Prostate gland (tissue), 2 donors: ENCODE measurements at places on chromosomes 1 and 21. TPM values are rescaled to one million over a fixed set of nuclear protein-coding genes. Genes with fewer than 3 reads are reported as not detected.

GRCh38 chr21:34779860-34780259 lies 111.1 kb downstream of the CLIC6 start:
- H3K36me3 ChIP-seq = no peaks in the 10 kb centered on the region
- no peaks in the 10 kb centered on the region for H3K4me1 ChIP-seq
- DNase-seq = no peak
- H3K27ac ChIP-seq = no peak overlapping the region
- H3K27me3 ChIP-seq = peaks cover 3% of the 10 kb centered on the region
- no peak overlapping the region for H3K4me3 ChIP-seq

DNA sequence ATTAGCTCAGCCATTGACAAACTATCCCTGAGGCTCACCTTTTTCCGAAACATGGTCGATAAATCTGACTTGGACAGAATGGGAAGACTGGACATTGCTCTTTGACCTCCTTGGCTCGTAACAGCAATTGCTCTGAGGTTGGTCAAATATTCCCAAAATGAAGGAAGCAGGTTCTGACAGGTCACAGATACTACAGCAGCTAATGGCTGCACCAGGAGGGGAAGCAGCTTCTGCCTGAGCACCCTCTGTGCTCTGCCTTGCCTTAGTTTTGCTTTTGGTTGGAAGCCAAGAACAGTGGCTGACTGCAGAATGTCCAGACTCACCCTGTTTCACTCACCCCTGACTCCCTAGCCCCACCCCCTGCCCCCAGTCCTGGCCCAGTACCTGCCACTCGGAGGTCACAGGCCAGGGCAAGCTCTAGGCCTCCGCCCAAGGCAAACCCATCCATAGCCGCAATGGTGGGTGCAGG lies 15.4 kb downstream of the ECHDC2 start:
- DNase-seq = no peak
- no peaks in the 10 kb centered on the region for H3K27me3 ChIP-seq
- no peaks in the 10 kb centered on the region for H3K36me3 ChIP-seq
- H3K27ac ChIP-seq = no peak overlapping the region
- no peak overlapping the region for H3K4me3 ChIP-seq
- H3K4me1 ChIP-seq = no peaks in the 10 kb centered on the region

HUNK gene
- total RNA-seq = 3.7 TPM

GRCh38 chr1:114620419-114620818 lies 39.0 kb upstream of the BCAS2 start:
- H3K27ac ChIP-seq = no peak overlapping the region
- no peak overlapping the region for H3K4me3 ChIP-seq
- no peaks in the 10 kb centered on the region for H3K36me3 ChIP-seq
- H3K27me3 ChIP-seq = no peaks in the 10 kb centered on the region
- no peak for DNase-seq

NBPF20 gene
- 1.4 TPM for total RNA-seq

- H3K4me3 ChIP-seq = no peak overlapping the region
- no peak overlapping the region for H3K27ac ChIP-seq
- no peaks in the 10 kb centered on the region for H3K4me1 ChIP-seq
Observed at GRCh38 chr21:19507682-19508260, 1104.2 kb upstream of the TMPRSS15 start.

GRCh38 chr1:147630022-147630421 lies 40.3 kb downstream of the ACP6 start:
- no peaks in the 10 kb centered on the region for H3K36me3 ChIP-seq
- DNase-seq = no peak
- no peaks in the 10 kb centered on the region for H3K4me1 ChIP-seq
- no peak overlapping the region for H3K4me3 ChIP-seq

ATP8B2 gene
- total RNA-seq = 88.9 TPM

GSTM5 gene
- 4.2 TPM for total RNA-seq

DNA sequence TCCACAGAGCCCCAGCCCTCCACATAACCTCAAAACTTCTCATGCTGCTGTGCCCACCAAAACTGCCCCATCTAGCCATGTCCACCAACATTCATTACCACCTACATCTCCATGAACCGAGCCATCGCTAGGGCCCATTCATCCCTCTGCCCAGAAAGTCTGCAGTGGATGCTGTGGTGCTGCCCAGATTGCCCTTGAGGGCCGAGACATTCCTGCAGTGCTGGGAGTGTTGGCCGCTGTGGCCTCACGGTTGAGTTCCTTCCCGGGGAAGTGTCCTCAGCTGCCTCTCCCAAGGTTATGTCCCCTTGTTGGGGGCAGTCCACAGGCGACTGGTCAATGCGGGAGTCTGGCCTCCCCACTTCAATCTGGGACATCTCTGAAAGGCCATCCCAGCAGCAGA lies 30.3 kb upstream of the DMBX1 start:
- no peaks in the 10 kb centered on the region for H3K4me1 ChIP-seq
- no peaks in the 10 kb centered on the region for H3K36me3 ChIP-seq
- H3K27me3 ChIP-seq = no peaks in the 10 kb centered on the region

RYR2 gene
- 2.9 TPM for total RNA-seq

DNA sequence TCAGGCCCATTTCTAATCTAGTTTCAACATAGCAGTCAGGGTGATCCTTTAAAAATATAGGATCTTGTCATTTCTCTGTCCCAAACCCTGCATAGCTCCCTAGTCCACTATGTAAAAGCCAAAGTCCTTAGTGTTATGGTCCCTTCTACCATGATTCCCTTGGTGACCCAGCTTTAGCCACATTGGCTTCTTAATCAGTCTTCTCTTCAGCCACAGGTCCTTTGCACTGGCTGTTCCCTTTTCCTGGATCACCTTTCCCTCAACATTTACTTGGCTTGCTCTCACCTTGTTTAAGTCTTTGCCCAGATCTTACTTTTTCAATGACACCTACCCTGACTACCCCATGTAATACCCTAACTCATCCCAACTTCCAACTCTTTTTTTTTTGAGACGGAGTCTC lies 11.7 kb upstream of the FUCA1 start:
- no peak overlapping the region for H3K27ac ChIP-seq
- no peaks in the 10 kb centered on the region for H3K4me1 ChIP-seq
- no peaks in the 10 kb centered on the region for H3K27me3 ChIP-seq
- DNase-seq = no peak
- H3K4me3 ChIP-seq = no peak overlapping the region
- H3K36me3 ChIP-seq = no peaks in the 10 kb centered on the region

TRIM67 gene
- total RNA-seq = not detected

DNA sequence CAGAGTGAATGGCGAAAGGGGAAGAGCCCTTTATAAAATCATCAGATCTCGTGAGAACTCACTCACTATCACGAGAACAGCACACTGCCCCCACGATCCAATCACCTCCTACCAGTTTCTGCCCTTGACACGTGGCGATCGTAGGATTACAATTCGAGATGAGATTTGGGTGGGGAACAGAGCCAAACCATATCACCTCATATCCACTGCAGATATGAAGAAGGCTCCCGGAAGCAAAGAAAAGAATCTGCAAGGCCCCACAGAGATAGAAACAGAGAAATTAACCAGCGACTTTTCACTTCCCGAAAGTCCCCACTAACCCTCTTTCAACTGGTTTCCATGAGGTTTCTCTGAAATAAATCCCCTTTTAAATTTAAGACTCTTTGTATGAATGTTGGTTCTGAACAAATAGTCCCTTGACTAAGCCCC lies 86.2 kb upstream of the IRF2BP2 start:
- H3K27me3 ChIP-seq = no peaks in the 10 kb centered on the region
- no peak for DNase-seq
- H3K27ac ChIP-seq = no peak overlapping the region
- H3K36me3 ChIP-seq = no peaks in the 10 kb centered on the region

DNA sequence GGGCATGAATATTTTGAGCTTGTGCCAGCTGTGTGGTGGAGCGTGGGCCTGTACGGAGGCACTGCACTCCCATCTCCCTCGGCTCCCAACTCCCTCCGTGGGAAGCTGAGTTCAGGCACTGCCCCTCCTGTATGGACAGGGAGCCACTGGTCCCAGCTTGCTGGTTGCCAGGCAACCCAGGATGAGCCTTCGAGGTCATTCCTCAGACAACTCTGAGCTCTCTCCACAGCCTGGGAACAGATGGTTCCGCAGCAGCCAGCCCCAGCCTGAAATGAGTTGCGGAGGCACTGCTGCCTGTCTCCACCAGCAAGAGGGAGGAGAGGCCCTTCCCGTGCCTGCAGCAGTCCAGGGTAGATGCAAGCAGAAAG lies 58.4 kb upstream of the TENT5B start:
- H3K4me3 ChIP-seq = no peak overlapping the region
- H3K27ac ChIP-seq = no peak overlapping the region
- no peaks in the 10 kb centered on the region for H3K27me3 ChIP-seq
- H3K4me1 ChIP-seq = no peaks in the 10 kb centered on the region
- H3K36me3 ChIP-seq = no peaks in the 10 kb centered on the region
- no peak for DNase-seq

DNA sequence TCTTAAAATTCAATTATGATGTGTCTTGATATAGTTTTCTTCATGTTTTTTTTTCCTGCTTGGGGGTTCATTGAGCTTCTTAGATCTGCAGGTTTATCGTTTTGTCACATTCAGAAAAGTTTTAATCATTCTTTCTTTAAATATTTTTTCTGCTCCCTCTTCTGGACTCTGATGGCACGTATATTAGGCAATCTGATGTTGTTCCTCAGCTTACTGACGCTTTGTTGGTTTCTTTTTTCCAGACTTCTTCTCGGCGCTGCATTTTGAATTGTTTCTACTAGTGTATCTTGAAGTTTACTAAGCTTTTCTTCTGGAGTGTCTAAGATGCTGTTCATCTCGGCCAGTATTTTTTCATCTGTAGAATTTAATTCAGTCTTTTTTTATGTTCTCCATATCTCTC lies 44.8 kb upstream of the FMOD start:
- H3K4me3 ChIP-seq = no peak overlapping the region
- no peaks in the 10 kb centered on the region for H3K36me3 ChIP-seq
- H3K27me3 ChIP-seq = no peaks in the 10 kb centered on the region

DNA sequence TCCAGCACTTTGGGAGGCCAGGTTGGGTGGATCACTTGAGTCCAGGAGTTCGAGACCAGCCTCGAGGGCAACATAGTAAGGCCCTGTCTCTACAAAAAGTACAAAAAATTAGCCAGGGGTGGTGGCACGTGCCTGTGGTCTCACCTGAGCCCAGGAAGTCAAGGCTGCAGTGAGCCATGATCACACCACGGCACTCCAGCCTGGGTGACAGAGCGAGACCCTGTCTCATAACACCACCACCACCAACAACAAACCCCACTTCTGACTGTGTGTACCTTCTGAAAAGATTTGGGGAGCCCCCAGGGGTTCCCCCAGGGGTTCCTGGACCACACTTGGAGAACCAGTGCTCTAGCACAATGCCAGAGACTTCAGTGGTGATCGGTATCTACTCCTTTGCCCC lies 29.9 kb downstream of the NUAK2 start:
- no peak for DNase-seq
- no peaks in the 10 kb centered on the region for H3K4me1 ChIP-seq

DNA sequence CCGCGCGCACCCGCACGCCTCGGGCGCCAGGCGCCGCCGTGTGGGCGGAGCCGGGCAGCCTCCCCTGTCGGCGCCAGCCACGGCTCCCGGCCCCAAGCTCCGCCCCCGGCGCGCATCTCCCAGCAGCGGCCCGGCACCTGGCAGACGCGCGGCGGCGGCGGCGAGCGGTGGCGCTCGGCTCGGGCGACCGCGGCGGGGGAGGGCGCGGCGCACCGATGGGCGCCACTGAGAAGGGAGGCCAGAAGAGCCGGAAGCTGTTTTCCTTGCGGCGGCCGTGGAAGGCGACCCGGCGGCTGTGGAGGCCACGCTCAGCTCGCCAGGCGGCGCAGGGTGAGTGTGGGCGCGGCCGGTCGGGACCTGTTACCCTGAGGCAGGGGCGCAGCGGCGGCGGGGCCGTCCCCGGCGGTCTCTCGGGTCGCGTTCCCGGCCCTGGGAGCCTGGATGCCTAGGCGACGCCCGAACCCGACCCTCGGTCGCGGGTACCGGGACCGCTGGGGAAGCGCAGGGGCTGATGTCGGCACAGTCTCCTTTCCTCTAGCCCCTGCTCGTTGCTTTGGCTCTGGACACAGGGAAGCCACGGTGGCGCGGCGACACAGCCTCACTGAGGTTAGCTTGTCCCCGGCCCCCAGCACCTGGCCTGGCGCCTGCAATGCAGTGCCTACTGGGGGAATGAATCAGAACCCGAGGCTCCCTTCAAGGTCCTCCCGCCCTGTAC lies 54.9 kb upstream of the DNAJC6 start:
- no peaks in the 10 kb centered on the region for H3K27me3 ChIP-seq
- H3K27ac ChIP-seq = peak overlapping the region; percentile 40
- peak; percentile 75 for DNase-seq
- H3K4me3 ChIP-seq = peak overlapping the region; percentile 59

GPATCH3 gene
- 9.2 TPM for total RNA-seq

- no peaks in the 10 kb centered on the region for H3K27me3 ChIP-seq
- no peak overlapping the region for H3K27ac ChIP-seq
- no peaks in the 10 kb centered on the region for H3K36me3 ChIP-seq
- H3K4me1 ChIP-seq = no peaks in the 10 kb centered on the region
- no peak for DNase-seq
Observed at GRCh38 chr1:4033129-4033676, 133.1 kb upstream of the C1orf174 start.

RXRG gene
- 1.4 TPM for total RNA-seq

DNA sequence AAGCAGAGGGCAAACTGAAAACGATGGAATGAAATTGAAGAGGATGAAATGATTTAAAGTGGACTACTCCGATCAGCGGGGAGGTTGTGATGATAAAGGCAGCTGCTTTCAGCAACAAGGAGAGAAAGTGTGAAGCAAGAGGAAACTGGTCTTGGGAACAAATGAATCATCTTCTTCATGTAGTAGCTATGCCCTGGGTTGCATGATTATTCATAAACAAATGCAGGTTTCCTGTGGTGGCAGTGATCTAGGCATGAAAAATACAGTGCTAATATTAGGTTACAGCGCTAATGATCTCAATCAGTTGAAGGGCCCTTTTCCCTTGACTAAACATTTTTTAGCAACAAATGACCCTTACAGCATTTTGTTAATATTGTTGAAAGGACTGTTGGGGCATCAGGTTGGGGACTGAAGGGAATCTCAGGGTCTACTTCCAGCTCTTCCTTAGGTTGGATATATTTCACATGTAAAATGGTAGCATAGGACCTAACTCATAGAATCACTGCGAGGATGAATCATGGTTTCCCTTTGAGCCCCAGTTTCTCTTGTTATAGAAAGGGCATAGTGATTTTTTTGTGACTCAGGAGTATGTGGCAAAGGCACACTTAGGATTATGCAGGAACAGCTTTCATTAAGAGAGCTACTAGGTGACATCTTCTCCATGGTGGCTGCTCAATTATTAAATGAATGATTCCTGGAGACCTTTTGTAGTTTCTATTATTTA lies 1.9 kb upstream of the ZFYVE9 start:
- no peaks in the 10 kb centered on the region for H3K36me3 ChIP-seq
- no peak overlapping the region for H3K4me3 ChIP-seq
- DNase-seq = no peak
- H3K27me3 ChIP-seq = no peaks in the 10 kb centered on the region
